Stimulated activated CD8-positive, alpha-beta memory T cell treated with anti-CD3 and anti-CD28 coated beads, Interleukin-4, amount 100 ng/mL, for 1 hour (primary cell): ENCODE measurements at places on chromosomes 13 and 19.
A peak's percentile ranks its signal among the peaks of the same experiment; 100 is the strongest.

- no peak for DNase-seq
Observed at GRCh38 chr13:43908156-43909126, 28.7 kb downstream of the LACC1 start.

GRCh38 chr19:2611483-2612464, 90.7 kb downstream of the GNG7 start:
- DNase-seq: no peak

DNA sequence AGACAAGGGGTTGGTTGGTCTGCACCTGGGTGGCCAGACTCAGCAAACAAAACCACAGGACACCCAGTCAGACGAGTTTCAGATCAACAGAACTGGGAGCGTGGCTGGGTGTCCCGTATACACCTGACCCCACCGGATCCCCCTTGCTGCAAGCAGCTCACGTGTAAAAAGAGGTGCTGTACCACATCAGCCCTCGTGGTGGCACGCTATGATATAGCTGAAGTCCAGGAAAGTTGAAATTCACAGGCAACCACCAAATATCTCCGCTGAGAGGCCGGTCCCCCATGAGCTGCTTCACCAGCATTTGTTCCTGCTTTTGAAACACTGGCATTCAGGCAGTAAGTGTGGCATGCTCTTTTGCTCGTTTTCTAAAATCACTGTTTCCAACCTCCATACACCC, 92.3 kb downstream of the TUBA3C start:
- DNase-seq: no peak

- no peak for DNase-seq
Observed at GRCh38 chr19:6362027-6362350, 658 bp downstream of the CLPP start.

- DNase-seq: peak; percentile 53
Observed at GRCh38 chr19:15449620-15450527, at the start of gene WIZ. TSS of gene WIZ (minus strand) at chr19:15449956. CDS start at chr19:15448307, 1,649 bp downstream.
